ENCODE measurements at places on chromosomes 6 and 20.

DNA sequence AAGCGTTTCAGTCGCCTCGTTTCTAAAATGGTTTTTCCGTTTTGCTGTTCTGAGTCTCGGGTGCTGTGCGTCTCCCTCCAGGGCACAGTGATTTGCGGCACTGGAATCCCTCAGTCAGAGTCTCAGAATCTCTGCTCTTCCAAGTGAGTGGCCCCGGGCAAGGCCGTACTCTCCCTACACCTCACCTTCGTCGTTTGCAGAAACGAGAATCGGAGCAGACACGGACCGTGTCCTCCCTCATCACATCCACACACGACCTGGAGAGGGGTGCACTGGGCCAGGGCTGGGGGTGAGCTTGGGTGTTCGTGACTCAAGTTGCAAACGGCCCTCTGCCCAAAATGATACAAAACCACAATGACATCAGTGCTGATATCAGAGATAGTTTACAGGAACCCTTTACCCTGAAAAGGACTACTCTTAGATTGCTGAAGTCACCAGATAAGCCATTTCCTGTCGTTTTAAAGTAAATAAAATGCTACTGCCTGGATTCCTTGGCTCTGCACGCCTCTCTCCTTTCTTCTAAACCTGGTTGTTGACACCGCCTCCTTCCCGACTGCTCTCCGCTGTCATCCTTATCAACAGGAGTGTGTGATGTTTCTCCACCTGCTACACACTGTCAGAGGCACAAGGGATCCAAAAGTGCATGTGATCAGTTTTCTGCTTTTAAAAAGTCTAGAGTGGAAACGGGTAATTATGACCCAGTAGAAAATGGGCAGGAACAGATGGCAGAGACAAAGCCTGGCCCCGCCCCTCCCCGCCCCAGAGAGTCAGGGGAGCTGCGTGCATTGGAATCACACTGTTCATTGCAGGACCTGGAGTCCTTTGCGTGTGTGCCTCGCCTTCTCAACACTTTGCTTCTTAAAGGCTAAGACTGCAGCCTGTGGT is 38.4 kb downstream of the KIF25 start:
- DNase-seq: no peak

- peak; percentile 83 for DNase-seq
Measured at GRCh38 chr20:49384437-49385434, 97.7 kb downstream of the KCNB1 start.

DNA sequence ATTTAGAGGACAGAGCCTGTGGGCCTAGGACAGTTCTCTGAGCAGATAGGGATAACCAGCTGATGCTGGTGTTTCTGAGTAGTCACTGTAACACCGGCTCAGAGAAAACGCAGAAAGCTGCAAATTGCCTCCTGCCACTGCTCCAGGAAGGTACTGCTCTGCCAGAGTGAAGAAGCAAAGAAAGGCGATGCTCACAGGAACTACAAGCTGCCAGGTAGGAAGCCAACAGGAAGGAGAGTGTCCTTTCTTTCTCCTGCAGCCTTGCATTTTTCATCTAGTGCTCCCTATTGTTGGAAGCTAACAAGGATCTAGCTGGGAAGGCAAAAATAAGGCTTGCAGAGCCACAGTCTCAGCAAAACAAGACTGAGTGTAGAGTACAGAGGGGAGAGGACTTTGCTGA is 70.7 kb upstream of the RAB32 start:
- DNase-seq: no peak

GRCh38 chr6:82095091-82095490 is 152.5 kb downstream of the IBTK start:
- DNase-seq: peak; percentile 25

- peak; percentile 50 for DNase-seq
Measured at GRCh38 chr20:1376408-1377270, 16.2 kb downstream of the FKBP1A start.

DNA sequence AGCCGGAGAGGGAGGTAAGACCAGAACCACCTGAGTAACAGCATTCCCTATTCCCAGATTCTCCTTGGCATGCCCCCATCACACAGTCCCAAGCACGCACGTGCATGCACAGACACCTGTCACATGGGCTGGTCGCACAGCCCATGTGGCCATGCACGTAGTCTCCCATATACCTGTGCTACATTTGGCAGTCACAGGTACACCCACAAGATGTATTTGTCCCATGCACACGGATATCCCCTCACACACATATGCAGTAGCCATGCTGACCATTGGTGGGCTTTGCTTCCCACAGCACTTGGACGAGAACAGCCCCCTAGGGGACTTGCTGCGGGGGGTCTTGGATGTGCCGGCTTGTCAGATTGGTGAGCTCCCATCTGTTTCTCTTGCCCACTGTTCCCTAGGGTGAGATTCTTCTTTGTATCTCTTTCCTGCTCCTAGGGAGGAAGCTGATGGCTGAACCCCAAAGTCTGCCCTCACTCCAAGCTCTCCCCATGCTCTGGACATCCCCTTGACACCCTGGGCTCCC is 31.9 kb downstream of the PLCG1 start:
- DNase-seq: no peak

GRCh38 chr20:55415567-55416142 is 589.7 kb downstream of the CBLN4 start:
- DNase-seq: peak; percentile 53

- DNase-seq: no peak
Measured at GRCh38 chr20:8361006-8361652, 229.1 kb downstream of the PLCB1 start.

DNA sequence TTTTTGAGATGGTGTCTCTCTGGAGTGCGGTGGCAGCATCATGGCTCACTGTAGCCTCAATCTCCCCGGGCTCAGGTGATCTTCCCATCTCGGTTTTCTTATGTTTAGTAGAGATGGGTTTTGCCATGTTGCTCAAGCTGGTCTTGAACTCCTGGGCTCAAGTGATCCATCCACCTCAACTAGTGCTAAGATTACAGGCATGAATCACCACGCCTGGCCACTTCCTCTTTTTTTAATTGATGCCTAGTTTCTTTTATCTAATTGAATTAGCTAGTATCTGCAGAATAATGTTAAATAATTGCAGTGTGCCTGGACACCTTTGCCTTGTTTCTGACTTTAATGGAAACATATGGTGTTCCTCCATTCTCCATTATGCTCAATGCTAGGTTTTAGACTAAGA is 38.4 kb upstream of the SLC22A16 start:
- DNase-seq: peak; percentile 13

DNA sequence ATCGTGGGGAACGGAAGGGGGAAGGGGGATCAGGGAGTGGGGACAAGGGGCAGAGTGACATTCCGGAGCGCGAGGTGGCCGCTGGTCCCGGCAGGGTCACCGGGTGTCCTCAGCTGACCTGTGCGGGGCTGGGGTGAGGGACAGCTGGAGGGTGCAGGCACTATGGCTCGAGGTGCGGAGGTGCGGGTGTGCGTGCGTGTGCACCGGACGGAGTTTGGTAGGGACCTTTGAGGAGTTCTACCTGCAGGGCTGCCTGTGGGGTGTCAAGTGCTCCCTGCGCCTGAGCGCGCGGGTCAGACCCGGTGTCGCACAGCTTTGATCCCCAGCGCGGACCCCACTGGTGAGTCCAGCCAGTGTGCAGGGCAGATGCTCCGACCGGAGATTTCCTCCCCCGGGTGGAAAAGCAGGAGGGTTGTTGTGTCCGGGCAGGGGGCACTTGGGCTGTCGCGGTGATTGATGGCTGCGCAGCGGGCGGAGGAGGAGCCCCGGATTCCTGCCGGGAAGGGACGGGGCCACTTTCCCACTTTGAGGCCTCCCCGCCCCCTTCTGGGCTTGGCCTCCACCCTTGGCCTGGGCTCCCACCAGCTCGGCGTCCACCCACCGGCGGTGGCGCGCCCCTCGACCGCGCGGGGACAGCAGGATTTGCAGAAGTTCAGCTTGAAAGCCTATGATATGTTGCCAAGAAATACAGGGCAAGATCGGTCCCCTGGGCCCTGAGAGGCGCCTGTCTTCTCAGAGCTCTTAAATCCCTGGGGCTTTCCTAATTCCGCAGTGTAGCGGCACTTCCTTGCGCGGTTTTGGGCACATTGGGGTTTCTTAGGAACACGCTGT is 658 bp downstream of the RIN2 start:
- DNase-seq: no peak

- no peak for DNase-seq
Measured at GRCh38 chr6:3393836-3394202, 63.0 kb downstream of the SLC22A23 start.

DNA sequence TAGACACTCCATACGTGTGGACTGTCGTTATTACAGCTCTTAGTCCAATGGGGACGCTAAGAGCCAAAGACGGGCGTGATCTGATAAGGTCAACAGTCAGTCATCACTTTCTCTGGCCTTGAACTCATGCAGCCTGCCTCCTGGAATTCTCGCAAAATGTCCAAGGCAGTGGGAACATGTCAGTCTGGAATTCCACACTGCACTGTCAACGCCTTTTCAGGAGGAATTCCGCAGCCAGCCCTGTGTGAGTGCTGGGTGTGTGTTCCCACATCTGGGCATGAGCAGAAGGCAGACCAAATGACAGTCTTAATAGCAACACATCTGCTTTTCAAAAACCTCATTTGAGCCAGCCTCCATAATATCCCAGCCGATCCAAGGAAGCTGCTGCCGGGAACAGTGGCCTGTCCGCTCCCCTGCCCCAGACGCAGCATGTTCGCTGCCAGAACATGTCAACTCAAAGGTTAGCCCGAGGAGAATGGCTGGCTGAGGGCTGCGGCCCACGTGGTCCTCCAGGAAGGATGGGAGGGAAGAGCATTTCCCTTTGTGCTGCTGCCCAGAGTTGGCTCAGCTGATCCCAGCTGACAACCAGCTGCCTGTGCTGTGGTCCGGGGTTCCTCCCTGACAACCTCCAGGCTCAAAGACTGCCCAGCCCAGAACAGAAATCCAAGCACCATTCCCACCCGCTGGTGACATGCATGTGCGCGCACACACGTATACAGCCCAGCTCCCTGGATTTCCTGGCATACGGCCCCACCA is 103.1 kb downstream of the SULF2 start:
- no peak for DNase-seq

DNA sequence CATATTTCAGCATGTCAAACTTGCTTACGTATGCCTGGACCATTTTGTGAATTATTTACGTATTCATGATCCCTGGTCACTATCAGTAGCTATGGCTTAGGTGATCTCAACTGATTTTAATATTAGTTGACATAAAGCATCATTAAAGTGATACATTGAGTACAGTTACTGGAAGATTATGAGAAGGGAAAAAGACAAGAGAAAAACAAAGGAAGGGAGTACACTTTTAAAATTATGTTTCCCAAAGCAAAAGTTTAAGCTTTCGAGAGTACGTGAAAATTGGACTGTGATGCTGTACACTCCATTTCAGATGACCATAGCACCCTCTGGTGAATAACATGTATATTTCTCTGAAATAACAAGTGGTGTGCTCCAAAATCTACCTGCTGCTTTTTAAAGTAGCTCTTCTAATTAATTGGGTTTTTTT is 215.0 kb upstream of the HSF2 start:
- peak; percentile 20 for DNase-seq

DNA sequence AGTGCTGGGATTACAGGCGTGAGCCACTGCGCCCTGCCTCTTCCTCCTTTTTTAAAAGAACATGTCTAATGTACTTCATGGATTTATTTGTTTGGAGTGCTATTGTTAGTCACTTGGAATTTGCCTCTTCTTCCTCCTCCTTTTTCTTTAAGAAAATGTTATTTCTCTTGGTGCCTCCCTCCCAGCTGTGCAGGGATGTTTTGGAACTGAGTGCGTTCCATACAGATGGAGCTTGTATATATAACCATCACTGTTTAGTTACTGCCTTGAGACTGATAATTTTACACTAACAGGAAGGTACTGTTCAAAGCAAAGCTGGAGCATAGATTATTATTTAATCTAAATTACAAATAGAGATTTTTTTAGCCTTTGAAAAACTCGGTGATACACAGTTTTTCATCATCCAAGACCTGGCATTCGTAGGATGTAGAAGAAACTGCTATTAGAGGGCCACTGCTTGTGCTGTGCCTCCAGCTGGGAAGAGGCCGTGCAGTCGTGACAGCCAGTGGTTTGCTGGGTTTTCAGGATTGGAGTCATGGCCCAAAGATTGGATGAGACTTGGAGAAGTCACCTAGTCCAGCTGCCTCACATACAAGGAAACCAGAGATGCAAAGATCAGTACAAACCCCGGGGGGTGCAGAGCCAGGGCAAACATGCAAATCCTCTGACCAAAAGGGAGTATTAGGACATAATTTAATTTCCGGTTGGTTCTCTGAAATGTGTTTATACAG is 123.1 kb downstream of the PLEKHG1 start:
- no peak for DNase-seq

DNA sequence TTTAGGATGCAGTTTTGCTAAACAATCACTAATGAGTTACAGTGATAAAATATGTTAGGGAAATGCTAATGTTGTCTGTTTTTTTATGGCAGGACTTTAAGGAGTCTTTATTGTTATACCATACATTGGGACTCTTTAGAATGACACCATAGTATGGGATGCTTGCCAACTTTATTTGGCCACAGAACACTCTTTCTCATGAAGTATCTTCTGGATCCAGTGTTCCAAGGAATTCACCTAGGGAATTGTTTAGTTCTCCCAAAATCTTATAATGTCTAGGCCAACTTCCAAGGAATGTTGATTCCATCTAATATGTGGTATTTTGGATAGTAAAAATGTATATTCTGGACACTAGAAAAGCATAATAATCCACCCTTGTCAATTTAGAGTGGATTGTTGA is 3.3 kb downstream of the RIN2 start:
- DNase-seq: no peak

DNA sequence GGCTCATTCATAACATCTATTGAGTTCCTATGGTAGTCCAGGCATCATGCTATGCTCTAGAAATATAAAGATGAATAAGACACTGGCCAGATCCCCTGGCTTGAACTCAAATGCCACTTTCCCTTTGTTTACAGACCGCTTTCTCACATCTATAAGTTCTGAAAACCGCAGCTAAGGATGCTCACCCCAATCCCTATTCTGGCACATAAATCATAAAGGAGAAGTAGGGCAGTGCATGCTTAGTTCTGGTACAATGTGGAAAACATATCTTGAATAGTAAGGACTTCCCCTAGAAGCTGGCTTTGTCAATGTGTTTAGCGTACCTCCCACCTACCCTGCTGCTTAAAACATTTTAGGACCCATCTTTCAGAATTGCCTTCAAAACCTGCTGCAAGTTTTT is 26.4 kb downstream of the MRS2 start:
- DNase-seq: no peak

- DNase-seq: no peak
Measured at GRCh38 chr6:94127716-94128115, 708.4 kb upstream of the EPHA7 start.

- DNase-seq: peak; percentile 17
Measured at GRCh38 chr20:6467562-6467961, 299.9 kb upstream of the BMP2 start.

- peak; percentile 67 for DNase-seq
Measured at GRCh38 chr20:41340327-41341055, at the start of gene LPIN3. TSS of gene LPIN3 (plus strand) at chr20:41340821. CDS start at chr20:41345804, 4,983 bp downstream.

Measured in NAMALWA (cell line).